ENCODE measurements at places on chromosomes 6 and 20.

DNA sequence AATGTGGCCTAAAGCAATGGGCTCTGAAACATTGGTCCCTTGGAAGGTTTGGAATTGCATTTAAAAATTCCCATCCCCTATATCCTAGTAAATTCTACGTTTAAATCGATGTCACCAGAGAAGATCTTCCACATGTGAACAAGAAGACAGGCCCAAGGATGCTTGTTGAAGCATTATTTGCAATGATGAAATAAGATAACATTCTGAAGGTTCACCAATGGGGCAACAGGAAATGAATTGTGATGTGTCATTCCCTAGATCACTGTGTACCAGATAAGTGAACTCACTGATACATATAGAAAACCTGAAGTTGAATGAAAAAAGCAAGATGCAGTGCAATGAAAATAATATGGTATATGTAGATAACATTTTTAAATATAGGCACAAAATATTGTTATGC lies 464.3 kb upstream of the BTBD3 start:
- DNase-seq: peak; percentile 77

DNA sequence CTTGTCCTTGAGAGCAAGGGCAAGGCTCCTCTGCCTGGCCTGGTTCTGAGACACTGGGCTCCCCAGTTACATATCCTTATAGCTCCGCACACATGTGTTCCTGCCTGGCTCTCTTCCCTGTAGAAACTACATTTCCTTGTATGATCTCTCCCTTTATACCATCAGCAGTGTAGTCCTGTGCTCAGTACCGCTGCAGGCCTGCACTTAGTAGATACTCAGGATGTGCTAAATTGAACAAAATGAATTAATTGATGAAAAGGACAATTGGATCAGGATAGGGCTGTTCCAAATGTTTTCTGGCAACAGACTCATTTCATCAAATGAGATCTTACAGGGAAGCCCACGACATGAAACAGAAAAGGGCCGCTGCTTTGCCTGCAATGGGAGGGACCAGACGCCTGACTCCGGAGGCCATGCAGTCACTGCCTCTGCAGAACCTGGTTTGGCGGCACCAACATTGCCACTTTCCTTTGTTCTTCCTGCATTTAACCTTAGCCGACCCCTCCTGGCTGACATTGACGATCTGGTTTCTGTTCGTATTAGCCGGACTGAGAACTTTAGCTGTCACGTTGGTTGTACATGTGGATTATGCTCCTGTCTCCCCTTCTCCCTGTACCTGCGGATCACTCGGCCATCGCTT lies 53.3 kb downstream of the CHMP4B start:
- DNase-seq: no peak

- no peak for DNase-seq
Measured at GRCh38 chr6:122868137-122868536, 79.1 kb downstream of the SMPDL3A start.

DNA sequence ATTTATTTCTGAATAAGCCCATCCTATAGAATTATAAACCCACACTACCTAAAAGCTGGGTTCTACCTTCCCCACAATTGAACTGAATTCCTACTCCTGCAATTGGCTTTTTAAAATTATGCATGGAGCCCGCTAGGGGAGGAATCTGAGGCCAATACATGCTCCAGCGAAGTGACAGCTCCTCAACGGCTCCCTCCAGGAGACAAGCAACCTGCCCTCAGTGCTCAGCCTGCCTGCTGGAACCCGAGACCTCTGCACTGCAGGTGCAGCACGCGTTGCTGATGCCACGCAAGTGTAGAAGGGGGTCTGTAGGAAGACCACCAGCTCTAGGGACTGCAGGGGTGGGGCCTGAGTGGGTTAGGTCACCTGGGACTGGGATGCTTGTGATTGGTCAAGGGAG lies 170.2 kb upstream of the CDYL start:
- no peak for DNase-seq
